Vagina (tissue), 2 donors: ENCODE measurements at places on chromosomes 2 and 18.
A peak's percentile ranks its signal among the peaks of the same experiment; 100 is the strongest.

DNA sequence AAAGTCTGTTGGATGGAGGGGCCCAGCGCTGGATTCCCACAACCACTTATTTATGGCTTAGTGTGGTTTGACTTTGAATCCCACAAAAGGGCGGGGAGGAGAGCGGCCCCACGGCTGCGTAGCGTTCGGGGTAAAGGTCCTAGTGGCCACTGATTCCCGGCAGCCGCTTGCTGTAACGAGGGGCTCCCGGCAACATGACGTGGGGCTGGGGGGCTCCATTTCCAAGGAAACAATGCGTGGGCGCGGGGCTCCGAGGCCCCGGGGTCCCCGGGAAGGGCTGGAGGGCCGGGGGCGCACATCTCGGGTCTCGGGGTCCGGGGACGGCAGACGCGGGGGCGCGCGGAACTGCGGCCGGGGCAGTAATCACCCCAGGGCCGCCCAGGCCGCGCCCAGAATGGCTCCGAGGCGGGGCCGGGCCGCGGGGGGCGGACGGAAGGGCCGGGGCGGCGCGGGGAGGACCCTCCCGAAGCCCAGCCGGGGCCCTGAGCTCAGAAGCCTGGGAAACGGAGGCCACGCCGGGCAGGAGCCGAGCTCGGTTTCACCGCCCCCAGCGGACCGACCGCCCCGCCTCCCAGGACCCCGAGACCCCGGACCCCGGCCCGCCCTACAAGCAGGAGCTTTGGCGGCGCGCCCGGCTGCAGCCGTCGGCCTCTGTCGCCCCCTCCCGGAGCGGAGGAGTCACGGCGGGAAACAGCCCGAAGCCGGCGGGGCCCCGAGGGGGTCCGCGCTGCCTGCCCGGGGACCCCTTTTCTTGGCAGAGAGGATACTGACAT, 11.9 kb upstream of the MLPH start:
- no peak for DNase-seq

GRCh38 chr2:166147883-166148282, 20.1 kb upstream of the SCN1A start:
- DNase-seq = no peak

GRCh38 chr2:45259138-45259537, 249.9 kb upstream of the SIX2 start:
- DNase-seq = peak; percentile 75

DNA sequence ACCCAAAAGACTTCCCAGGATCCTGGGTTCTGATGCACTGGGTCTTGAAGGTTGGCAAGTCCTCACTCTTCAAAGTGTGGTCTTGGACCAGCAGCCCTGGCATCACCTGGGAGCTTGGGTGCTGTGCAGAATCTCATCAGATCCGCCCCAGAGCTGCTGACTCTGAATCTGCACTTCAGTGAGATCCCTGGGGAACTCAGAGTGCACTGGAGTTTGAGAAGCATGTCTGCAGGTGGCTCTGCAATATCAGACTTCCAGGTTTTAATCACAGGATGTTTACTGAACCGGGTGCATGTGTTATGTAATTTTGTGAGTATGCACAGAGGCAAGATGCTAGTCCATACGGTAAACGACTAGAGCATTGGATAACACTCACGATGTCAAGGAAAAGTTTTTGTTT, 58.0 kb upstream of the BOD1L2 start:
- no peak for DNase-seq

GRCh38 chr2:105323111-105323510, 6.4 kb downstream of the TGFBRAP1 start:
- DNase-seq = no peak

- no peak for DNase-seq
These were observed 54.4 kb downstream of the AOX1 start for GRCh38 chr2:200640176-200640575.

GRCh38 chr2:207044379-207045362, 105.4 kb downstream of the CPO start:
- DNase-seq = no peak

- no peak for DNase-seq
These were observed 131.7 kb downstream of the DOCK10 start for GRCh38 chr2:224910574-224910925.

DNA sequence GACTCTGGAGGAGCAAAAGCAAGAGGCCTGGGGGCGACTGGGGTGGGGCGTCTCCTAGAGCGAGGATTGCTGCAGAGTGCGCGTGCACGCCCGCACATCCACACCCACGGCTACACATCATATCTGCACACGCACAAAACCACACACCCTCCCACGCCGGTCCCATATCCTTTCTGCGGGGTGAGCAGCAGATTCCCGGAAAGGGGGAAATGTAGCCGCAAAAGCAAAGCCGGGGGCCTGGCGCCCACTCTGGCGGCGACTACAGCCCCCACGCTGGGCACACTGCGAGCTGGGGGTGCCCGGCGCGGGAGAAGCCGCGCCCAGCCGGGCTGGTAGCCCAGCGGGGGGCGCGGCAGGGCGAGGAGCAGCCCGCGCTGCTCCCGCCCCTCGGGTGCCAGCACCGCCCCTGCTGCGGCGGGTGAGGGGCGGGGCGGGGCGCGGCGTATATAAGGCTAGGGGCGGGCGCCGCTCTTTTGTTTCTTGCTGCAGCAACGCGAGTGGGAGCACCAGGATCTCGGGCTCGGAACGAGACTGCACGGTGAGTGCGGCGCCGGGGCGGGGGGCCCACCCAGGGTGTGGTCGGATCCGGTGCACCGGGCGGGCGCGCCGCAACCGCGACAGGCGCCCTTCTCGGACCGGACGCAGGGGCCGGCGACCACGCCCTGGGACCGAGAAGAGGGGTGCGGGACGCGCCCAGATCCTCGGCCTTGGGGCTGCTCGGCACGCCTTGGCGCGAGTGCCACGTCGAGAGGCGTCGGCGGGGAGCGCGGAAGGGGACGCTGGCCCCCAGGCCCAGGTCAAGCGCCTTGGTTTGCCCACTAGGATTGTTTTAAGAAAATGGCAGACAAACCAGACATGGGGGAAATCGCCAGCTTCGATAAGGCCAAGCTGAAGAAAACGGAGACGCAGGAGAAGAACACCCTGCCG, at the start of gene TMSB10:
Gene TMSB10, plus strand, starts transcription at position 476 of the 927 bp plus-strand sequence.
- DNase-seq = peak; percentile 87
